Foreskin keratinocyte (primary cell): ENCODE measurements at places on chromosomes 5 and 9. TPM values are rescaled to one million over a fixed set of nuclear protein-coding genes. Genes with fewer than 3 reads are reported as not detected.

NUTM2F gene
- total RNA-seq = not detected in 2 replicates

- peak; percentile 86 for DNase-seq
Measured at GRCh38 chr5:168365581-168366081, 74.2 kb downstream of the WWC1 start.

CATSPER3 gene
- total RNA-seq = 0.10 and 0.18 TPM in 2 replicates

GARIN3 gene
- total RNA-seq = not detected in 2 replicates

- no peak for DNase-seq
Measured at GRCh38 chr9:118962426-118962825, 406.8 kb downstream of the BRINP1 start.

DNA sequence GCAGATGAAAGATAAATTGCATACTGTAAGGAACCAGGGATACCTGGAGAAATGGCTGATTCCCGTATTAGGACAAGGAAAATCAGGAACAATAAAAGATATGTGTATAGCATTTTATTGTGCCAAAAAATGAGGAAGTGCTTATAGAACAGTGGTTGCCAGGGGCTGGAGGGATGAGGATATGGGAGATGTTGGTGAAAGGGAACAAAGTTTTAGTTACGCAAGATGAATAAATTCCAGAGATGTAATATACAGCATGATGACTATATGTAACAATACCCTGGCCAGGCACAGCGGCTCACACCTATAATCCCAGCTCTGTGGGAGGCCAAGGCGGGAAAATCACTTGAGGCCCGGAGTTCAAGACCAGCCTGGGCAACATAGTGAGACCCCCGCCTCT, 101.8 kb downstream of the CDK5RAP2 start:
- no peak for DNase-seq

GRCh38 chr5:124130816-124131215, 615.6 kb downstream of the ZNF608 start:
- no peak for DNase-seq

DNA sequence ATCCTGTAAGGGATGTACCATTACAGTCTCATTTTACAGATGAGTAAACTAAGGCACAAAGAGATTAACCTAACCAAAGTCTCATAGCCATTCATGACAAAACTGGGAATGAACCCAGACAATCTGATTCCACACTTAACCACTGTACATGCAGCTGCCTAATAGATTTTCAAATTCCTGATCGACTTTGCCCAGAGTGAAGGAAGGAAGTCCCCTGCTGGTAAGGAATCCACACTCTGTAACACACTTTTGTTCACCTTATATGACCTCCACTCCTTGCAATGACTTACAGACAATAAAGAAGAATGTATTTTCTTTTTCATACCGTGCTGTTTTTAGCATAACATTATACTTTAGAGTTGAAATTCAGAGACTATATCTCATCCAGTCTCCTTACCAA, 31.3 kb upstream of the PLPP6 start:
- DNase-seq = no peak
